ENCODE measurements at places on chromosomes 16 and 17.

GRCh38 chr16:62130101-62130500 lies 93.9 kb upstream of the CDH8 start:
- no peak for DNase-seq

DNA sequence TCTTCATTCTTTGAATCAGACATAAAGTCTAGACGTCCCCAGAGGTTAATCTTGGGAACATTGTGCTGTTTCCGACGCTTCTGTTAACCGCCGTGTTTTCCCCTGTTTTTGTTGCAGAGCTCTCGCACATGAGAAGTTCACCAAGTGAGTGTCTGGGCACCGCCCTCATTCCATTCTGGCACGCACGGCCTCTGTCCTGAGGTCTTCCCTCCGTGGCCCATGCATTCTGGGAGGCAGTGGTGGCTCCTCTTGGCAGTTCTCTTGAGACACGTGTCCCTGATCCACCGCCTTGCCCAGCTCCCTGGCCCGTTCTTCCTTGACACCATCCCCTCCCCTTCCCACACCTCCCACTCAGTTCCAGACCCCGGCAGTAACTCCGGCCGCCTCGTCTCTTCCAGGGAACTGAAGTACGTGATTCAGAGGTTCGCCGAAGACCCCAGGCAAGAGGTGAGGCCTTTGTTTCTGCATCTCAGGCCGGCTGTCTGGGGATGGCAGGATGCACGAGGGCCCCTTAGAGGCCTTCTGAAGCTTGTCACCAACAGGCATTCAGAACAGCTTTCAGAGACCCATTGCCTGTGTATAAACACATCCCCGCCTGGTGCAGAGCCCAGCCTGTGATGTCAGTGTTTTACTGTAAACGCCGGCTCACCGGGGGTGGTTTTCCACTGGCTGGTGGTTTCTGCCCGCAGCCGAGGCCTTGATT lies 85.9 kb upstream of the PLCG2 start:
- DNase-seq = no peak

GRCh38 chr16:11233727-11234376 lies 22.2 kb downstream of the SOCS1 start:
- DNase-seq = no peak

DNA sequence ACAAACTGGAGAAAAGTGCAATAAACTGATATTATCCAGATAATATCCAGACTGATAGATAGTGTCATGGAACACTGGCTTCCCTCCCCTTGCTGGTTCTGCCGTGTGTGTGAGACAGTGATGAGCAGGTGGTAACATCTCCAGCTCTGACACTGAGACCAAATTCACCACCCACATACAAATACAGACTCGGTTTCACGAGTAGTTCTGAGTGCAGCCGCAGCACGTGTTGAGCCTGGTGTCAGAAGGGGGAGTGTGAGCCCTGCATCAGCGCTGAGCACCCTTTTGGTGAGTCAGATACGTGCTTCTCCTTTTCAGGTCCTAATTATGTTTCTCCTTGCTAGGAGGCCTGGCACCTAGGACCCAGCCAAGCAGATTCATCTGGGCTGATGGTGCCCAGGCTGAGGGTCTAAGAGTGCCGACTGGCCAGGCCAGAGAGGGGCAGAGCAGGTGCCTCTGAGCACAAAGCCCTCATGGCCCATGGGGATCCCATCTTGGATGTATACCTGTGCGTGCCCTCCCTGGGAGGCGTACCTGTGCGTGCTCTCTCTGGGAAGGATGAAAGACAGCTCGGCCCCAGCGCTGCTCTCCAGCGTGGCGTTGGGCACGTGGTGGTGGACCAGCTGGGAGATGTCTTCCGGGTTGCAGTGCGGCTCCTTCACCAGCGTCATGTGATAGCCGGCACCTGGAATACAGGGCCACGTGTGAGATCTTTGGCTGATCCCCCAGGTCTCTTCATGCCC lies 27.3 kb upstream of the RNPS1 start:
- no peak for DNase-seq

DNA sequence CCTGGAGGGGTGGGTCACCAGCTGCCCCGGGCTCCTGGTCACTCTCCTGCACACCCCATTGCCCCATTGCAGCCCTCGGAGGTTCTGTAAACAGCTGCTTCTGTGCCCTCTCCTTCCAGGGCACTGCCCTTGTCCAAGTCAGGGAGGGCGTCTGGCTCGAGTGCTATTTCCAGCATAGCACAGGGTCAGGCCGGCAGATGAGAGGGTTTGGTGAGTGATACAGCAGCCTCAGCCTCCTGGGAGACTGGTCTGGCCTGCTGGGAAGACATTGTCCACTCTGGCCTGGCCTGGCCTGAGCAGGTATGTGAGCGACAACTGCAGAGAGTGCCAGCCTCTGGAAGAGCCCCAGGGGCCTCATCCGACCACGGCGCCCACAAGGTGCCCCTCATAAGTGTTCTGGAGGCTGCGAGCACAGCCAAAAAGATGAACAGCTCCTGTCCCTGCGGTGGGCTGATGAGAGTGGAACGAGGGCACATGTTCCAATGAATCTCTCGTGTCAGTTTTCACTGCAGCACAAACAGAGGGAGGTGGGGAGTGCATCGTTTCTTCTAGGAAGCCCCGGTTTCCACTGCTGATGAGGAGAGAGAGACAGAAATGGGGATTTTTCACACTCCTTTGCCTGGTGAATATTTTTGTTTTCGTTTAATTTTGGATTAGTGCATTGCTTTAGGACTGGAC lies 105.8 kb upstream of the SDK2 start:
- no peak for DNase-seq

DNA sequence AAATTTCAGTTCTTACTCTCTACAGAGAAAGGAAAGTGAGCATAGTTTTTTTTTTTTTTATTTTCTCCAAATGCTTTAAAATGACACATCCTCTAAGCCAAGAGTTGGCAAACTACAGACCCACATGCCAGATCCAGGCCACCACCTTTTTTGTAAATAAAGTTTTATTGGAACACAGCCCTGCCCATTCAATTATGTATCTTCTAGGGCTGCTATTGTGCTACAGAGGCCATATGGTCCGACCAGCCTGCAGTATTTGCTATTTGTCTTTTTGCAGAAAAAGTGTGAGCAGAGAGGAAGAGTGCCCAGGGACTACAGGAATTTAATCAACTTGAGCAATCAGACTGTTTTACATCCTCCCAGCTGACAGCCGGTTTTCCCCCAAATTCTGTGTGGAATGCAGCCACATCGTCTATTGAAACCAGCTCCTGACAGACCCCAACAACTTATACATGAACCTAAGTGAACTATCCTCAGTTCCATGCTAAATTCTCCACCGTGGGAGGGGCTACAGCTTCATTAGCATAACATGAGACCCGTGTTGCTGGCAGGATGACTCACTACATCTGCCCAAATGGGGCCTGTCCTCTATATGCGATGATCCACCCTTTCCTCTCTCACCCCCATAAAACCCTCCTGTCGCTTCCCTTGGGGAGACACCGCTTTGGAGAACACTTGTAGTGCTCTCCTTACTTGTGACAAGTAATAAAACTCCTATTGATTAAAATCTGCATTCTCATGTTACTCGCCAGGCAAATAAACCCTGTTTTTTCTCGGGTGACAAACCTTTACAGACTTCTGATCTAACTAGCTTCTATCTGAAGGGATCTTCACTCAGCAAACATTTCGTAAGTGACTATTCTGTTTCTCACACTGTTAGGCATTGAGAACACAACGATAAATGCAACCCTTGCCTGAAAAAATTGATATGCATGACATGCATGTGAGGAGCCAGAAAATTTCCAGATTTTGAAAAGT lies 149.4 kb upstream of the HS3ST3A1 start:
- no peak for DNase-seq

- no peak for DNase-seq
These were observed 655 bp upstream of the NPTX1 start for GRCh38 chr17:80476877-80477646.

DNA sequence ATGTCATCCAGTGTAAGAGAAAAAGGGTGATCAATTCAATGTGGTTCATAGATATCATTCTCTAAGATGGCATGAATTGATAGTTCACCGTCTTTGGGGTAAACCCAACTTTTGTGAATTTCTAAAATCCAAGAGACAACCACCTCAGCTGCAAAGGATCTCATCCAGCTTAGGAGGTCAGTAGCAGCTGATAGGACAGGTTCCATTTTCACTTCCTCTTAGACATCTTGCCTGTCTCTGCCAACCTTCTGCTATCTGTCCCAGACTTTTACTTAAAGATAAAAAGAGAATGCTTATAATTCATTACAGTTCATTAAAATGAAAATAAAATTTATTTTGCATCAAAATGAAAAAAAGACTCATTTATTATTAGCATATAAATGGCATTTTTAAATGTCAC lies 468.2 kb downstream of the XYLT1 start:
- no peak for DNase-seq

DNA sequence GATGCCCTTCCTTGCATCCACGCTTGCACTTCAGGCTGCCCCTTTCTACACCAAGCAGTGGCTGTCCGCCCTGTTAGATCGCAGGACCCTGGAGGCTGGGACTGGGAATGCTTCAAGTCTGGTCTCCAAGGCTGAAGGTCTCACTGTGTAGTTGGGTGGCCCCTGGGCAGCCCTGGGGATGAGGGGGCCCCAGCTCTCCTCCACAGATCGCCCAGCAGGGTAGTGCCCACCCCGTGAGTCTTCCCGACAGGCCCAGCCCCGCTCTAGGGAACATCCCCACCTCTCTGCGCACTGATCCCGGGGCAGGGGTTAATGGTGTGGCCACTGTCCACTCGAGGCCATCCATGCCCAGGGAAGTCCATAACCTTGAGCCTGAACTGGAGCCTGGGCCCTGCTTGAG lies 10.3 kb downstream of the ZNF213 start:
- DNase-seq = no peak

- no peak for DNase-seq
These were observed 291.5 kb downstream of the C16orf95 start for GRCh38 chr16:87025676-87026075.

- no peak for DNase-seq
These were observed 6.7 kb upstream of the ZDHHC1 start for GRCh38 chr16:67423015-67423414.

- DNase-seq = no peak
These were observed 6.7 kb downstream of the SMTNL2 start for GRCh38 chr17:4590981-4591453.

- no peak for DNase-seq
These were observed 22.7 kb downstream of the GINS3 start for GRCh38 chr16:58415003-58415402.

DNA sequence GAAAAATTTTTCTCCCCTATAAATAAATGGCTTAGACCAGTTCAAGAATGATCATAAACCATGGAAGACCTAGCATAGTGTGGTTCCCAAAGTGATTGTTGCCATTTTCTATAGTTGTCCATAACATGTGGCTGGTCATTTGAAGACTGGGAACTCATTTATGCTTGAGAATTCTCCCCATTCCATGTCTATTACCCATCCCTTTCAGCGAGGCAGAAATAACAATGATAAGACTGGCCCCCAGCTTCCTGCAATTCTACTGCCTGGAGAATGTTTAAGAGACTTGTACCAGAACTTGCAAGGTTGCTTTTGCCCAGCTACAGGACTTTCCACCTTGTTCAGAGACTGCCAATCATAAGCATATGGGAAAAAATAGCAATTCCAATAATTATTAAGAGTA lies 146.5 kb upstream of the CDH11 start:
- DNase-seq = no peak

GRCh38 chr16:23369416-23369815 lies 67.3 kb downstream of the SCNN1B start:
- DNase-seq = no peak

DNA sequence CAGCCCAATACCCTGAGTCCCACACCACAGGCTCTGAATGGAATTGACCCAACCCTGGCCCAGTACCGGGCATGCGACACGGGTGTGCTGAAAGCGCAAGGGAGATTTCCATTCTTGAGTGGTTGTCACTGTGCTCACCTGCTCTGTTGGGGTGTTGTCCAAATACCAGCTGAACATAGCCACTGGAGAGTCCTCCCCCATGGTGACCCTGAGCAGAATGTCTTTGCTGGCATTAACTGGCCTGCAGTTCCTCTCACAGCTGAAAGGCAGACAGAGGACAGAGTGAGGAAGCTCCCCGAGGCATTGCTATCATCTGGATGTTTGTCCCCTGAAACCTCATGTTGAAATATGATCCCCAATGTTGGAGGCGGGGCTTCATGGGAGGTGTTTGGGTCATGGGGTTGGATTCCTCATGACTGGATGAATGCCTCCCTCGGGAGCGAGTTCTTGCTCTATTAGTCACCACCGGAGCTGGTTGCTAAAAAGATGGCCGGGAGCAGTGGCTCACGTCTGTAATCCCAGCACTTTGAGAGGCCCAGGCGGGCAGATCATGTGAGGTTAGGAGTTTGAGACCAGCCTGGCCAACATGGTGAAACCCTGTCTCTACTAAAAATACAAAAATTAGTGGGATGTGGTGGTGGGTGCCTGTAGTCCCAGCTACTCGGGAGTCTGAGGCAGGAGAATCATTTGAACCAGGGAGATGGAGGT lies 57.3 kb upstream of the BCO1 start:
- DNase-seq = peak; percentile 71

GRCh38 chr16:12754824-12755543 lies 48.7 kb downstream of the CPPED1 start:
- DNase-seq = no peak

DNA sequence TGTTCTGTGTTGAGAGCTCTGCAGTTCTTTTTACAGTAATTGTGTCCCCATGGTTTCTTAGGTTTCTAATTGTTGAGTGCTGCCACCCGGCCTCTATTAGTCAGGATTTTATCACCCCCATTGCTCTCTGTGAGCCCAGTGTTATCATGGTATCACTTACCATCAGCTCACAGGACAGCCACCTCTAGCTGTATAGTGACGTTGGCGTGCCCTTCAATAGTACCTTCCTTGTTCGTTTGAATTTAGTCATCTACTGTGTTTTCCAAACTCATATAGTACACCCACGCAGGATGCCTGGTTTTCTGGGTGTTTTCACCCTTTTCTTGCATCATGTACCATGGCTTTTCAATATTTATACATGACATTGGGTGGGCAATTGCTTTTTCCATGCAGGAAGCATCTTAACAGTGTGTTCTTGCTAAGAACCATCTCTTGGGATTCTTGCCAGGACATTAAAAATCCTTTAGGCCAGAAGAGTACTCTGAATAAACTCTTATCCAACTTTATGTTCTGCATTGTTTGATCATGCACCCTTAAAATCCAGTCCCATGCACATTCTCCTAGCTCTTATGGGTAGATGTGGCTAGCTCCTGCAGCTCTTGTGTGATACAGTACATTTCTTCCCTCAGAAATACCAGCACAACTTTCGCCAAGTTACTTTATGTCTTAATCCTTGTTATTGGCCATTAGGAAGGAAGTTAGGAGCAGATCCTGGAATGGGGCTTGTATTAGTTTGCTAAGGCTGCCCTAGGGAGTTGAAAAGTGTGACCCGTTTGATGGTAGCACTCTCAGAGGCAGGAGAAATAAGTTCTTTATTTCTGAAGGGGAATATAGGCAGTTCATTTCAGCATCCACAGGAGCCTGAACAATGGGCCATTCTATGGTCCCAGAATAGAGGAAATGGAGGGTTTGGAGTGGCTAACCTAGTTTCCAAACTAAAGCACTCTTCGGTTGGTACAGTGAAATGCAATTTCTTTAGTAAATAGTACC lies 11.3 kb upstream of the ABCA10 start:
- no peak for DNase-seq
